ENCODE measurements at places on chromosomes 11 and 22. TPM values are rescaled to one million over a fixed set of nuclear protein-coding genes. Genes with fewer than 3 reads are reported as not detected.

DNA sequence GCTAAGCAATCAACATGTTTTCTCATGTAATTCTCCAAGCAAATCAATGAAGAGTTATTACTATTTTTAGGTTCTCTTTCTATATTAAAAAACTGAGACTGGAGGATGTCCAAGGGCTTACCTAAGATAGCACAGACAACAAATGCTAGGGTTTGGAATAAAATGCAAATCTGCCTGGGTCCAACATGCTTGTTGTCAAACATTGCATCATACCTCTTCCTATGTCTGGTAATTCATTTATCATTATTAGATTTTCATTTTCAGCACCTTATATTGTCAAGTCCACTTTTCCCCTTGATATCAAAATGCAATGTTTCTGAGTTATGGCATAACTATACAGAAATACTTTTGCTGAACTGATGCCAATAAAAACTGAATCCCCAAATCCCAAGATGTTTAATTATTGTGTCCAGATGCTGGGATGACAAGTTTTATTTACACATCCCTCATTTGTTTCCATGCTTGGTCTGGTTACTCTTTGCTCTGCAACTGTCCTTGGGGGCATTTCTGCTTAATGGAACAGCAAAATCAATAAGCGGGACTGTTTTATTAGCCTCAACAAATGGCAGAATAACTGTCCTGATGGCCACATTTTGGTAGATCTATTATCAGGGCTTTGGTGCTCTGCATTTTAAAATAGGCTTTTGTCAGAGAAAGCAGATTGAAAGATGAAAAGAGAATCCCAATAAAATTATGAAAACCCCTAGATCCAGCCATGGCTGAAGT, 86.0 kb downstream of the C11orf87 start:
- DNase-seq = no peak

GRCh38 chr11:103959279-103959942, 77.0 kb upstream of the DDI1 start:
- DNase-seq = no peak

DNA sequence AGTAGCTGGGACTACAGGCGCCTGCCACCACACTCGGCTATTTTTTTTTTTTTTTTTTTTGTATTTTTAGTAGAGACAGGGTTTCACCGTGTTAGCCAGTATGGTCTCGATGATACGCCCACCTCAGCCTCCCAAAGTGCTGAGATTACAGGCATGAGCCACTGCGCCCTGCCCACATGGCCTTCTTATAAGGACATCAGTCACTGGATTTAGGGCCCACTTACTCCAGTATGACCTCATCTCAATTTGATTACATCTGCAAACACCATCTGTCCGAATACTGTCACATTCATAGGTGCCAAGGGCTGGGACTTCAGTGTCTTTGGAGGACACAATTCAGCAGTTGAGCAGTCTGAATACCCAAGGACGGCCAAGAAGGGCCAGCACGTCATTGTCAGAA, 8.2 kb upstream of the PRR5 start:
- DNase-seq = no peak

DNA sequence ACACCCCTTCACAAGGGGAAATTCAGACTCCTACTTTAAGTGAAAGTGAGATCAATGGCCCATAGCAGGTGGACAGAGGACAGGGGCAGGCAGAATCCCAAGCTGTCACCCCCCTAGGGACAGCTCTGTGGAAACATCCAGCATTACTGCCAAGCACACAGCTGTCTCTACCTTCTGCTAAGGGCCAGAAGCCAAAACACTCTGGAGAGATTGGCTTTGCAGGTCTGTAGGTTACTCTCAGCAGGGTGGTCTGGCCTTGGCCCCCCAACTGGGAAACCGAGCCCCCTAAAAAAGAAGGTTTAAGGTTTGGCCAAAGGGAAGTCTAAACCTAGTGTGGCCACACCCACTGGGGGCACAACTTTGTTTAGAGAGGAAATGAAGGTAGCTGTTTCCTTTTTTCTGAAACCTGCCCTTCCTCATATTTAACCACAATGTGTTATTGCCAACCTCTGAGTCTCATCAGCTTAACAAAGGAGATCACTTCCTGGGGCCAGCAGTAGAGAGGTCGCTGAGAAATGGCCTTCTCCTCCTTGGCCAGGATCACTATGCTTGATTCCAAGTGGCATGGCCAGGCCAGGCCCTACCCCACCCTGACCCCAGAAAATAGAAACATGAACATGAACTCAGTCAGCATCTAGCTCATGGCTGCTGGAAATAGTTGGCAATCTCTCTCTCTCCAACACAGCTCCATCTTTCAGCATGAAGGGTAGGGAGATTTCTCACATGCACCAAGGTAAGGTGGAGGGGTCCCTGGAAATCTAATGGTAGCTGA, 25.9 kb upstream of the SCARF2 start:
- no peak for DNase-seq

DNA sequence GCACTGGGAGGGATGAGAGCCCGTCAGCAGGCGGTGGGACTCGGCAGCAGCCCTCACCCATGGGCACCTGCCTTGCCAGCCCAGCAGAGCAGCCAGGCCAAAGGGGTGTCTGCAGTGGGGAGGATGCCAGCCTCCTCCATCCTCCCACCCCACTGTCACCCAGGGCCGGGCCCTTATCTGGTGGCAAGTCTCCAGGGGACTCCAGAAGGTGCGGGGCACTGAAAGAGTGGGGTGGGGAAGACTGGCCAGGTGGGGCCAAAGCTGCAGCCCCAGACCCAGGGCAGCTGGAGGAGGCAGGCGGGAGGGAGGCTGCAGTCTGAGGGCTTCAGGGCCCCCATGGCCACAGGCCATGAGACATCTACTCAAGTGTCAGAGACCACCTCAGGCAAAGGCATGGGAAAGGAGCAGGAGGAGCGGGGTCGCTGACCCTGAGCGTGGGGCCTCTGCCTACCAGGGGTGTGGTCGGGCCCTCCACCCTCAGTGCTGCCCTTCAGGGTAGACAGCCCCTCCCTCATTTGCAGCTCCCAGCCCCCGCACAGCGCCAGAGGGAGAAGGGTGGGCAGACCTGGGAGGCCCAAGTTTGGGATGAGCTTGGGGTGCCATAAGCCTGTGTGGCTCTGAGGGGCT, 3.5 kb downstream of the DGCR6L start:
- DNase-seq = no peak

DNA sequence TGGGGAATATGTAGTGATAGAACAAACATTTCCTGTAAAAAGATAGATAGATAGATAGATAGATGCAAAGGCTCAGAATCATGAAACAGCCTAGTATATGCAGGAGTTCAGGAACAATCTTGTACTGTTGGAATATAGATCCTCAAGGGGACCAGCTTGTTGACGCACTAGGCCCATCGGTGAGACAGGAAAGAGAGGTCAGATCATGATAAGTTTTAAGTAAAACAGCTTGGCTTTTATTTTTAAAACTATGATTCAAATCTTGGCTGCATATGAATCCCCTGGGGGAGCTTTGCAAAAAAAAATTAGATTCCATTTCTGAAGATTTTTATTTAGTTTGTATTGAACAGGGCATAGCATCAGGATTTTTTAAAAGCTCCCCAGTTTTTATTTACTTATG, 185.8 kb downstream of the TRPC6 start:
- no peak for DNase-seq

DNA sequence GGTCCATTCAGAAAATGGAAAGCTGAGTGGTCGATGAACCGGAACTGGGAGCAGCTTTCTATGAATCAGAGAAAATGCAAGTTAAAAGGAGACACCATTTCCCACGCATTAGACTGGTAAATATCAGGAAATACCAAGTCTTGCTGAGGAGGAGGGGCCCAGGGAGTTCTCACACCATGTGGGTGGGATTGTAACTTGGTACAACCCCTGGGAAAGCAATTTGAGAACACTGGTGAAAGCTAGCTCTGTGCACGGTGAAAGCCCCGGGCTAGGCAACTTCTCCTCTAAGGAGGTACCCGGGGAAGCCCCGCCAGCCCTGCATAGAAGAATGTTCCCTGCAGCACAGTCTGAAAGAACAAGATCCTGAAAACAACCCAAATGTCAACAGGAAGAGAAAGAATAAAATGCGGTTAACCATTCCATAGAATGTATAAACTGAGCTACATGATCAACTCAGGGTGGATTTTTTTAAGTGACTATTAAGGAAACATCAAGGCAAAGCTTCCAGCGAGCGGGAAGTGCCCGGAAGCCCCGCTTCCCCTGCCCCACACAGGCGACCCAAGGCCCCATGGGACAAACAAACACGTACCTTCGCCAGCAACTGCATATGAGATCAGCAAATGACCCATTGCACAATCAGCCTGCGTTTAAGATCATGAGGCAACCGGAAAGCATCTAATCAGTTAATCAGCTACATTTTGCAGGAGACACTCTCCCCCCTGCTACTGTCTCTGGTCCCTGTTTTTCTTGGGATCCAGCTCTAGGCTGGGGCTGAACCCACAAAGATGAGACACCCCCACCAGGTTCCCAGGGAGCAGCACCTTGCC, 11.3 kb downstream of the SHANK2 start:
- DNase-seq = peak; percentile 78

SYT8 gene
- total RNA-seq = not detected

Data from H7 (cell line).